ENCODE measurements at places on chromosomes 1 and 21. TPM values are rescaled to one million over a fixed set of nuclear protein-coding genes. Genes with fewer than 3 reads are reported as not detected.

GRCh38 chr1:200483491-200484143 is 73.8 kb upstream of the ZNF281 start:
- H3K27ac ChIP-seq, result no peak overlapping the region
- peaks cover 24% of the 10 kb centered on the region for H3K4me1 ChIP-seq
- peak; percentile 89 for DNase-seq

DNA sequence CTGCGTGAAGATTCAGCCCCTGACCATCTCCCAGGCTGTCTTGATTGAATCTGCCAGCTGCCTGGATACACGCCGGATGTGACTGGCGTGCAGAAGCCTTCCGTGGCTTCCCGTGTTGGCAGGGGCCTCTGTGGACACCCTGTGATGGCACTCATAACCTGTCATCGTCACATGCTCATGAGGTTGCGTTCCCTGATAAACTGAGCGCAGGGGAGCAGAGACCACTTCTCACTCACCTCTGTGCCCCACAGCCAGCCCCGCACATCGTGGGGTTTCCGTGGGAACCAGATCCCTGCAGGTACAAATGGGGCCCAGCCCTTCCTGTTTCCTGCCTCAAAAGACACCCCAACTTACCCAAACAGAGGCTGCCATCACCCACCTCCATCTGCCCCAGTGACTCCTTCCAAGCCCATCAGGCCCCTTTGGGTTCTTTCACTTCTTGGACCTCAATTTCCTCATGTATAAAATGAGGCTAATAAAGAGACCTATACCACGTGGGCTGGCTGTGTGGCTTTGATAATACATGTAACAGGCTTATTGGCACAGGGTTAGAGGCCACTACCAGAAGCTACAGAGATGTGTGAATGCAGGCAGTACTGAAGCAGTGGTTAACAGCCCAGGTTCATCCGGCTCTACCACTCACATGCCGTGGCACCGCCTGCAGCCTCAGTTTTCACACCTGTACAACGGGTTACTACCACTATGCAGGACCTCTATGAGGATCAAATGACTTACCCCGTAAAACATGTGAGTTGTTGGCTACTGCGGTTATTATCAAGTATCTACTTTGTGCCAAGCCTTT is 23.6 kb downstream of the HTR6 start:
- H3K27me3 ChIP-seq, result no peaks in the 10 kb centered on the region
- H3K27ac ChIP-seq, result peak overlapping the region; percentile 14
- peaks cover 45% of the 10 kb centered on the region for H3K36me3 ChIP-seq
- peaks cover 17% of the 10 kb centered on the region for H3K4me1 ChIP-seq

DNA sequence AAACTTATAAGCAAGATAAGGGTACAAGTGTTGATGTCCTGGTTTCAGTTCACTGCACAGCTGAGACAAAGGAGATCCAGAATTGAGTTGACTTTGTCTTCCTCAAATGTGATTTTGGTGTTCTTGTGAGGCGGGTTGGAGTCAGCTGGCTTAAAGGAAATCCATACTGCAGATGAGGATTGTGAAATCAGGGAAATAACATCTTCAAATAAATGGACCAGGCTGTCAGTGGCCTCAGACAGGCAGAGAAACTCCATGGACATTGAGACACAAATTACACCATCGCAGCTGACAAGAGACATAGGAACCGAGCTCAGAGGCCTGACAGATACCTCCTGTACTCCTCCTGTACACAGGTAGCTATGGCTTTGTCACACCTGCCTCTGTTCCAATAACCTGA is 27.0 kb upstream of the REG4 start:
- H3K4me1 ChIP-seq, result no peaks in the 10 kb centered on the region
- H3K36me3 ChIP-seq, result no peaks in the 10 kb centered on the region
- H3K27me3 ChIP-seq, result peaks cover 45% of the 10 kb centered on the region
- DNase-seq, result no peak

The RIPPLY3 gene
- 0.14 TPM for total RNA-seq

DNA sequence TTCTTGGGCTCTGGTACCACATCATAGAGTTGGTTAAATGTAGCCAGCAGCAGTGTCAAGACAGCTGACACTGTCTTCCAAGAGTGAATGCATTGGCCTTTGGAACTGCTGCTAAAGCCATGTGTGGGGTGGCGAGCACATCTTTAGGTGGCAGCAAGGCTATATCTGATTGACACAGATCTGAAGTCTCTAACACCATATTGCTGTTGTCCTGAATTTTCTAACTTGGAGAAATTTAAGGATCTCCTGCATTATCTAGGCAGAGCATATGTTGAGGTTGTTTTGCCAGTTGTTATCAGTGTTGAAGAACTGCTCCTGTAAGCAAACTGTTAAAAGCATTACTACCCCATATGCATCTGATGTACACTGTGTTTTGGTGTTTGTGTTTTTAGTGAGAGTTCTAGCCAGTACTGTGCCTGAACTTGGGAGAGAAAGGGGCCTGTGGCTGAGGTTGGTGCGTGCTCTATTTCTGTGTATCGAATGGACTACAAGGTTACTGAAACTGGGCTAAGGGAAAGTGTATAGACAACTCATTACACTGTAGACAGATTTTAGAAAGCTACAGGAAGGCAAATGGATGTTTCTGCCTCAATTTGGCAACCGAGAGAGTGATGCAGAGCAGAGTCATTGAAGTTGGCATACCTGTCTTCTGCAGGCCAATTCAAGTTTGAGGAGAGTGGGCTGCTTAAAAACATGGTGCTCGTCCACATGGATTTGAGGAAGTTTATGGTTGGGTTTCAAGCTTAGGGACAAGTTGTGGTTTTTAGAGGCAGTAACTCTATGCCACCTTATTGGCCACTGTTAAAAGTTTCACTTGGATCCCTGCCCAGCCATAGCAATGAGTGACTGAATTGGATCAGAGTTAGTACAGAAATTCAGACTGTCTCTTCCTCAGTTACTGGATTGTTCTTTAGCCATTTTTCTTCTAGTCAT is 16.9 kb downstream of the DYRK3 start:
- peaks cover 12% of the 10 kb centered on the region for H3K36me3 ChIP-seq
- no peak overlapping the region for H3K4me3 ChIP-seq
- H3K4me1 ChIP-seq, result no peaks in the 10 kb centered on the region
- H3K27me3 ChIP-seq, result peaks cover 1% of the 10 kb centered on the region
- no peak overlapping the region for H3K27ac ChIP-seq

The TMEM200B gene
- total RNA-seq, result not detected

The ADORA1 gene
- total RNA-seq, result not detected

The PM20D1 gene
- total RNA-seq, result 0.30 TPM

DNA sequence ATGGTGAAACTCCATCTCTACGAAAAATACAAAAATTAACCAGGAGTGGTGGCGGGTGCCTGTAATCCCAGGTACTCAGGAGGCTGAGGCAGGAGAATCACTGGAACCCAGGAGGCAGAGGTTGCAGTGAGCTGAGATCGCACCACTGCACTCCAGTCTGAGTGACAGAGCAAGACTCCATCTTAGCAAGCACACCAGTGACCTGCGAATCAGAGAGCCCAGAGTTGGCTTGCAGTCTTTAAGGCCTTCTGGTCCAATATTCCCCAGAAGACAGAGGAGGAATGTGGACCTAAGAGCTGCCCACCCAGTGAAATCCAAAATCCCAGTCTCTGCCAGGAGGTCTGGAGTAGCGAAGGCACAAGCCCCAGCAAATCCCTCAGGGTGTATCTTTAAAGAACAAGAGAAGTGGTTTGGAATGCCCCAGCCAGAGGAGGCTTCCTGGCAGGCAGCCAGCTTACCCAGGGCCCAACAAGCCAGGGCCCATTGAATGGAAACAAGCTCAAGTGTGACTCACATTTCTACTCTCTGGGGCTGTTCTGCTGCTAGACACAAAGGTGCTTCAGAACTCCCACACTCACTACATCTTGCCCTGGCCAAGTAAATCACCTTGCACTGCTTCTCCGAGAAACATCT is 23.9 kb downstream of the GPR161 start:
- no peak overlapping the region for H3K4me3 ChIP-seq
- DNase-seq, result no peak
- H3K27ac ChIP-seq, result no peak overlapping the region

GRCh38 chr1:158154501-158154900 is 26.2 kb upstream of the CD1D start:
- H3K27ac ChIP-seq, result no peak overlapping the region
- DNase-seq, result no peak
- peaks cover 15% of the 10 kb centered on the region for H3K4me1 ChIP-seq
- no peak overlapping the region for H3K4me3 ChIP-seq

The OR2W3 gene
- not detected for total RNA-seq

The C4BPA gene
- total RNA-seq, result not detected

- DNase-seq, result no peak
- peaks cover 19% of the 10 kb centered on the region for H3K27me3 ChIP-seq
- H3K4me3 ChIP-seq, result no peak overlapping the region
Observed at GRCh38 chr1:63705078-63705477, 68.7 kb upstream of the ROR1 start.

The BEND5 gene
- 1.9 TPM for total RNA-seq

DNA sequence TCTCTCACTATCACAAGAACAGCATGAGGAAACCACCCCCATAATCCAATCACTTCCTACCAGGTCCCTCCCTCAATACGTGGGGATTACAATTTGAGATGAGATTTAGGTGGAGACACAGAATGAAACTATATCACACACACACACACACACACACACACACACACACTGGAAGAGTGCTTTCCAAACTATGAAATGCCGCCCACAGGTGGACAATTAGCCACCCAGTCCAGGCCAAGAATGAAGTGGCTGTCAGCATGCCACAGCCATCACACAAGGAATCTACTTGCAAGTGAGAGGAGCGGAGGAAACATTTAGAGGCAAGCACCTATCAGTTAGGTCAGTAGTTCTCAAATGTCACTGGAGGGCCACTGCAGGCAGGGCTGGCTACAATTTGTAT is 105.4 kb upstream of the HOOK1 start:
- no peak overlapping the region for H3K4me3 ChIP-seq
- H3K27ac ChIP-seq, result no peak overlapping the region
- H3K27me3 ChIP-seq, result no peaks in the 10 kb centered on the region
- H3K36me3 ChIP-seq, result peaks cover 1% of the 10 kb centered on the region
- no peak for DNase-seq
- no peaks in the 10 kb centered on the region for H3K4me1 ChIP-seq

DNA sequence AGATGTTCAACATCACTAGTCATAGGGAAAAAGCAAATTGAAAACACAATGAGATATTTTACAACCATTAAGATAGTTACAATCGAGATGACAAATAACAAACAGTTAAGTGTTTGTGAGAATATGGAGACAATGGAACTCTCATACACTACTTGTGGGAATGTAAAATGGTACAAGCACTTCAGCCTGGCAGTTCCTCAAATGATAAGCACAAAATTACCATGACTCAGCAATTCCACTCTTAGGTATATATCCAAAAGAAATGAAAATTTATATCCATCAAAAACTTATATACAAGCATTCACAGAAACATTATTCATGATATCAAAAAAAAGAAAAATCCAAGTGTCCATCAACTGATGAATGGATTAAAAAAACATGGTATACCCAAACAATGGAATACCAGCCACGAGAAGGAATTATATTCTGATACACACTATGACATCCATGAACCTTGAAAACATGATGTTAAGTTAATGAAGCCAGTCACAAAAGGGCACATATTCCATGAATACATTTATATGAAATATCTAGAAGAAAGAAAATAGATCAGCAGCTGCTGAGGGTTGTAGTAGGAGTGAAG is 76.4 kb downstream of the EVI5 start:
- H3K27ac ChIP-seq, result no peak overlapping the region
- H3K4me1 ChIP-seq, result no peaks in the 10 kb centered on the region
- H3K27me3 ChIP-seq, result peaks cover 43% of the 10 kb centered on the region
- H3K4me3 ChIP-seq, result no peak overlapping the region
- H3K36me3 ChIP-seq, result no peaks in the 10 kb centered on the region

- H3K4me1 ChIP-seq, result peaks cover 25% of the 10 kb centered on the region
- no peak for DNase-seq
Observed at GRCh38 chr1:234515821-234516241, 36.9 kb upstream of the TARBP1 start.

The HIVEP3 gene
- total RNA-seq, result 18.1 TPM

The AGTRAP gene
- total RNA-seq, result 59.9 TPM
